Cardiac muscle cell (in vitro differentiated cells and primary cell): ENCODE measurements at places on chromosomes 16 and 17. TPM values are rescaled to one million over a fixed set of nuclear protein-coding genes. Genes with fewer than 3 reads are reported as not detected.

Gene EIF3CL
- 107 and 122 TPM in 2 replicates for total RNA-seq

Gene ITGA3
- 40.6 and 41.9 TPM in 2 replicates for total RNA-seq

Gene TP53TG3B
- not detected in 2 replicates for total RNA-seq

Gene SLC52A1
- total RNA-seq, result not detected in 2 replicates

DNA sequence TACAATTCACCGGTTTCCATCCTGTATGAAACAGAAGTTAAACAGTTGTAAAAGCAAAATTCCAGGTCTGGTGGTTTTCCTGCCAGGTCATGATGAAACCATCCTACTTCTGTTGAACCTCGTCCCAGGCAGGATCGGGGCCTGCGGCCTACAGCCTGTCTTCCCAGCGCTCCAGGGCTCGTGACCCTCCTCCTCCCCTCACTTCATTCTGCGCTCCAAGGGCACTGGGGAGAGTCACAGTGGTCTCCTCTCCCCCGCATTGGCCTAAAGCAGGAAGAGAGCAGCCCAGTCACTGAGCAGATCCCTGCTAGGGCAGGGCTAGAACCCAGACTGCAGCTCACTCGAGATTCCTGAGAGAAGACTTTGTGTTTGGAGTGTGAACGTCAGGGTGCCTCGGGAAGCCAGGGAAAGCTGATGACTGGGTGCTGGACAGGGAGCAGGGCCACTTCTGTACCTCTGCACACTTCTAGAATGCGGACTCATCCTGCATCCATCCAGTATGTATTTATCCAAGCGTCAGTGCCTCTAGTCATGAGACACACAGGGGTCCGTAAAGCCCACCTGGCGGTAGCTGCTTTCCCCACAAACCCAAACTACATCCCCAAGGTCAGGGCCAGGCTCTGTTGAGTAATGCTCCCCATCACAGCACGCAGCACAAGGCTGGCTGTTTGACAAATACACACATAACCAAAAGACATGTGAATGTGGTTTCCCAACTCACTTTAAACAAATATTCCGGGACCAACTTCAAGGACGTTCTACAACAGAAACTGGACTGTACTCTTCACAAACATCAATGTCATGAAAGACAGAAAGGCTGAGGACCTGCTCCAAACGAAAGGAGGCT is 1.7 kb upstream of the ITGAE start:
- peak; percentile 85 for DNase-seq

DNA sequence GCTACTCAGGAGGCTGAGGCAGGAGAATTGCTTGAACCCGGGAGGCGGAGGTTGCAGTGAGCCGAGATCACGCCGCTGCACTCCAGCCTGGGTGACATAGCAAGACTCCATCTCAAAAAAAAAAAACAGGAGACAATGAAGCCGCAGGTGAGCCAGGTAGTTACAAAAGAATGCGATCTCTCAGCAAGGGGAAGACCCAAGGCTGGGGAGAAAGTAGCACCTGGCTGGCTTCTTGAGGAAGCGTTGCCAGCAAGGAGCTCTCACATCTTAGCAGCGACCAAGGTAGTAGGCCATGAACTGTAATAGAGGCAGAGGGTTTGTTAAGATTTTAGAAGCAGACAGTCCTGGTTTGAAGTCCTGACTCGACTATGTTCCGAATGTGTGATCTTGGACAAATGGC is 175.0 kb downstream of the AIPL1 start:
- no peak for DNase-seq

- DNase-seq, result no peak
Observed at GRCh38 chr17:56676810-56677209, 83.3 kb downstream of the NOG start.

GRCh38 chr17:50221266-50221863 is 19.9 kb upstream of the COL1A1 start:
- peak; percentile 75 for DNase-seq

GRCh38 chr16:77376358-77376757 is 58.5 kb downstream of the ADAMTS18 start:
- no peak for DNase-seq

GRCh38 chr17:59815965-59816364 is 76.8 kb downstream of the TUBD1 start:
- peak; percentile 63 for DNase-seq

DNA sequence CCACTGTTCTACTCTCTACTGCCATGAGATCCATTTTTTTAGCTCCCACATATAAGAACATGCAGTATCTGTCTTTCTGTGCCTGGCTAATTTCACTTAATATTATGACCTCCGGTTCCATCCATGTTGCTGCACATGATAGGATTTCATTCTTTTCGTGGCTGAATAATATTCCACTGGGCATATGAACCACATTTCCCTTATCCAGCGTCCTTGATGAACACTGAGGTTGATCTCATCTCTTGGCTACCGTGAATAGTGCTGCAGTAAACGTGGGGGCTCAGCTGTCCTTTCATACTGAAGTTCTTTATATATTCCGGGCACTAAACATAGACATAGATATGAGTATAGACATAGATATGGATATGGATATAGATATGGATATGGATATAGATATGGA is 109.3 kb upstream of the TNRC6C start:
- DNase-seq, result peak; percentile 47

- DNase-seq, result no peak
Observed at GRCh38 chr17:58328195-58329034, at the start of gene TSPOAP1. TSS of gene TSPOAP1 (minus strand) at chr17:58328795. CDS start at chr17:58327920, 875 bp downstream.

DNA sequence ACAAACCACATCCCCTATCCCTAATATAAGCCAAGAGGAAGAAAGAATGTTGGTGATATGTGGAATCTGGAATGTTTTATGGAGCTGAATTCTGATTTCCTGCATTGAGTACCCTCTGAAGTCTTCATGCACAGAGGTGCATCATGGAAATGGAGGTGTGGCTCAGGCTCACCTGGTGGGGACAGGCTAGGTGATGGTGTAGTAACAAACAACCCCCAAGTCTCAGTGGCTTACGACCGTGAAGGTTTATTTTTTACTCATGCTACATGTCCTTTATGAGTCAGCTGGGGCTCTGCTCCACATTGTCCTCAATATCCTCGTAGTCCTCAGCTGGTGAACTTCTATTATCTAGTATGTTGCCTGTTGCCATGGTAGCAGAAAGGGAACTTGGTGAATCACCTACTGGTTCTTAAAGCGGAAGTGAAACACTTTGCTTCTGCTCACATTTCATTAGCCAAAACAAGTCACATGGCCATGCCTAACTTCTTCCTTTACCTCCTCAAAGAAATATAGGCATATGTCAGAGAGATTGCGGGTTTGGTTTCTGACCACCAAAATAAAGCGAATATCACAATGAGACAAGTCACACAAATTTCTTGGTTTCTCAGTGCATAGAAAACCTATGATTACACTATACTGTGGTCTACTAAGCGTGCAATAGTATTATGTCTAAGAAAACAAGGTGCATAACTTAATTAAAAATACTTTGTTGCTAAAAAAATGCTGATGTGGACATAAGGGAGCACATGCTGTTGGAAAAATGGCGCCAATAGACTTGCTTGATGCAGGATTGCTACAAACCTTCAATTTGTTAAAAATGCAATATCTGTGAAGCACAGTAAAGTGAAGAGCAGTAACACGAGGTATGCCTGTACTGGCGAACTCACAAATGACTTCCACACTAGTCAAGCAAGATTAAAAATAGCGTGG is at the start of gene PMFBP1:
Gene PMFBP1 (minus strand): TSS at position 51 of the 930 bp plus-strand sequence. CDS start 947 bp downstream, outside the sequence.
- no peak for DNase-seq
